ENCODE measurements at places on chromosomes 2 and 18.

DNA sequence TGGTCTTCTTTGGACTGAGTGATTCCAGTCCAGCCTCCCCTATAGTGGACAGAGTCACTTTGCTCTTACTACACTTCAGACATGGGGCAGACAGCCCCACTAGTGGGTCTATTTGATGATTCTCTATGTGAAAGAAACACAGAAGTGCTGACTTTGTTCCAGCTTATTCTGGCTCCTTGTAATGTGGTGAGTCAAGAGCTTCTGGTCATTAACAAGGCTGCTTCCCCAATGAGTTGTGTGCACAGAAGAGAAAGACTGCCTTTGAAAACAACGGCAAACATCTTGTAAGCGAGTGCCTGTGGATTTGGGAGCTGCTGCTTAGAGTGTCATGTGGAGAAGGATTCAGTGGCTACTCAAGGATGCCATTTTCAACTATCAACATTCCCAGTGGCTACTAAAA lies 39.1 kb downstream of the RMC1 start:
- no peak for DNase-seq

DNA sequence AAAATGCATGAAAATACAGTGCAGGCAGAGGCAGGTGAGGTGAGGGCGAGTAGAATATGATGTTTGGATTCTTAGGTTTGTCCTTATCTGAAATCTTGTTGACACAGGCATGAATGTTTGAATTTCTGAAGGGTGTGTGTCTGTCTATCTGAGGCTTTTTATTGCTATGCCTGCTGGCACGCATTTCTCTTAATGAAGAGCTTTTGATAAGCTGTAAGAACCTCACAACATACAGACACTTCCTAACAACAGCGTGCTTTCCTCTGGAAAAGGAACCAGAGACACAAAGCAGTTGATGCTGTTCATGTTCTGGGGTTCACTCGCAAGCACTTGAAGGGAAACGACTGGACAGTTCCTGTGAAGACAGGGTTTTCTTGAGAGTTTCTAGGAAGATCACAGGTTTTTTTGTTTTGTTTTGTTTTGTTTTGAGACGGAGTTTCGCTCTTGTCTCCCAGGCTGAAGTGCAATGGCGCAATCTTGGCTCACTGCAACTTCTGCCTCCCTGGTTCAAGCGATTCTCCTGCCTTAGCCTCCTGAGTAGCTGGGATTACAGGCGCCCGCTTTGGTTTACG lies 33.3 kb upstream of the CABLES1 start:
- DNase-seq: no peak

- no peak for DNase-seq
Measured at GRCh38 chr2:43763091-43763490, 10.7 kb upstream of the DYNC2LI1 start.

GRCh38 chr2:220044383-220044782 lies 417.0 kb downstream of the SLC4A3 start:
- DNase-seq: no peak

- peak; percentile 3 for DNase-seq
Measured at GRCh38 chr2:171319164-171319810, 114.5 kb downstream of the METTL8 start.

DNA sequence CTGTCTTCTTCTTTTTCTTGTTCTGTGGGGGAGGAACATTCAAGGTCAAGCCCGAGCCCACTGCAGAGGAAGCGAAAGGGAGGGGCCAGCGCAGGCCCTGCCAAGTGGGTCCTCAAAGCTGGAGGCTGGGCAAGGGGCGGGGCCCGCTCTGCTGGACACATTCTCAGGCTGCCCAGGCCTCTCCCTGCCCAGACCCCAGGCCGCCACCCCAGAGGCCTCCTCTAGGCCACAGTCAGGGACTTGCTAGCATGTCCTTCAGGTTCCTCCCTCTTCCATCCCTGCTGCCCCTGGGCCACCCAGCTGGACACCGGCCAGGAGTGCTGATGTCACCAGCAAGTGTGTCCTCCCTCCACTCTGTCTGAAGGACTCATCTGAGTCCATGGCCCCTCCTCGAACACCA lies 44.1 kb downstream of the KIF1A start:
- no peak for DNase-seq

- DNase-seq: no peak
Measured at GRCh38 chr2:37898448-37898847, 26.6 kb upstream of the RMDN2 start.

- no peak for DNase-seq
Measured at GRCh38 chr18:42341423-42341822, 386.4 kb downstream of the PIK3C3 start.

- DNase-seq: no peak
Measured at GRCh38 chr2:196208915-196209314, 37.5 kb upstream of the STK17B start.

DNA sequence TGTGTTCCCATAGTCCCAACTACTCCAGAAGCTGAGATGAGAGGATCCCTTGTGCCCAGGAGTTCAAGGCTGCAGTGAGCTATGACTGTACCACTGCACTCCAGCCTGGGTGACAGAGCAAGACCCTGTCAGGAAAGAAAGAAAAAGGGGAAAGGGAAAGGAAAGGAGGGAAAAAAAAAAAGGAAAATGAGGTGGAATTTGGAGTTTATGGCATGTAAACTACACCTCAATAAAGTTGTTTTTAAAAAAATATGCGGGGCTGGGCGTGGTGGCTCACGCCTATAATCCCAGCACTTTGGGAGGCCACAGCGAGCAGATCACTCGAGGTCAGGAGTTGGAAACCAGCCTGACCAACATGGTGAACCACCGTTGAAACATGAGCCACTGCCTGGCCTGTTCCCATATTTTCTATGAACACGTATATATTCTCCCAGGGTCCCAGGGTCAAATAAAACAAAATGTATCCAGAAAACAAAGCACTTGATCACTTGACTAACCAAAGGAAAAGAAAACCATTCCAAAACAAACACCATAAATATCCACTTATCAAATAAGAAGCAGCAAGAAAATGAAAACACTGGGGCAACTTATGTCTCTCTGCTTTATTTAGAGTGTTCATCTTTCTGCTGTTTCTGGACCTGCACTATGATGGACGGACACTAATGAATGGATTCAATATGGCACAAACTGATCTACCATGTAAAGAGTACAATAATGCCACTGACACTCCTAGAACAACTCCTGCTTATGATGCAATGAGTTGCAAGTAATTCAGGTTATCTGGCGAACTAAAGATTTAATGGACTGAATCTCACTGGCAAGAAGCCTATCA lies 56.8 kb downstream of the ASXL2 start:
- no peak for DNase-seq

DNA sequence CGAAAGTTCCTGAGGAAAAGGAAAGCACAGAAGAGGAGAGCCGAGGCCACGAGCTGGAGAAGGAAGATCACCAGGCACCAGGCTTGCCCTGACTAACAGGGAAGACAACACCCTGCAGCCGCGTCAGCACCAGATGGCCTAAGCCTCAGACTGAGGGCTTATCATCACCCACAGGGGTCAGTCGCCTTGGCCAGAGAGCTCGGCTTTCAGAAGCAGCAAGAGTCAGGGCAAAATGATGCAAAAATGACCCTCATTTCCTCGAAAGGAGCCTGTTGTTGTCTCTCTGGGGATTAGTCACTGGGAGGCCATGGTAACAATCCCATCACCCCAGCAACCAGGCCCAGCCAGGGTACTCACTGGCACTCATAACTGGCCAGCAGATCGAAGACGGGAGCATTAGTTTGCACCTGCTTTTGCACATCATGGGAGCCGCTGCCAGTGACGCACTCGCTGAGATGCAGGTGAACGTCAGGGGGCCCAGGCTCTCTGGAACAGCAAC lies 42.7 kb upstream of the ZFP36L2 start:
- DNase-seq: no peak

- no peak for DNase-seq
Measured at GRCh38 chr2:69743847-69744264, 1.9 kb downstream of the ANXA4 start.

- DNase-seq: no peak
Measured at GRCh38 chr2:62014102-62014501, 108.6 kb downstream of the COMMD1 start.

DNA sequence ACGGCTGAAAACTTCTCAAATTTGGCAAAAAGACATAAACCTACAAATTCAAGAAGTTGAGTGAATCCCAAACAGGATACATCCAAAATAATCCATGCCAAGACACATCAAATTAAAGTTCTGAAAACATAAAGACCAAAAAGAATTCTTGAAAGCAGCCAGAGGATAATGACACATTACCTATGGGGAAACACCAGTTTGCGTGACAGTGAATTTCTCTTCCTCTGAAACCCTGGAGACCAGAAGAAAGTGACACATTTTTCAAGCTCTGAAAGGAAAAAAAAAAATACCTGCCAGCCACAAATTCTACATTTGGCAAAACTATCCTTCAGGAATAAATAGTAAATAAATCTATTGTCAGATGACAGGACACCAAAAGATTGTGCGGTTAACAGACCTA lies 86.0 kb upstream of the AFF3 start:
- no peak for DNase-seq

DNA sequence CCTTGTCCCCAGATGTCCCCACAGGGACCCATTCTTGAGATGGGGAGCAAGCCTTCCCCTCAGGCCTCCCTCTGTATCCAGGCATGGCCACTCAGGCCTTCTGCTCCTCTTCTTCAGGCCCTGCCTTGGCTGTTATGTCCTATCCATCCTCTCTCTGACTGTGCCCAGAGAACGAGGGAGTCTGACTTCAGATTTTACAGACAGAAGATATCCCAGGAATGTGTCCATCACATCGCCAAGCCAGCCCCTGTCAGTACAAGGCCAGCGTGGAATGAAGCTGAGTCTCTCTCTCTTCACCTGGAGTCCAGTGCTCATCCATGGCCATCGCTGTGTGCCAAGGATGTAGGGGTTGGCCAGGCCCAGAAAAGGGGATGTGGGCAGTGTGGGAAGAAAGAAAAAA lies 57.6 kb downstream of the SDC1 start:
- no peak for DNase-seq

- no peak for DNase-seq
Measured at GRCh38 chr2:207876842-207877535, 107.3 kb upstream of the FZD5 start.

DNA sequence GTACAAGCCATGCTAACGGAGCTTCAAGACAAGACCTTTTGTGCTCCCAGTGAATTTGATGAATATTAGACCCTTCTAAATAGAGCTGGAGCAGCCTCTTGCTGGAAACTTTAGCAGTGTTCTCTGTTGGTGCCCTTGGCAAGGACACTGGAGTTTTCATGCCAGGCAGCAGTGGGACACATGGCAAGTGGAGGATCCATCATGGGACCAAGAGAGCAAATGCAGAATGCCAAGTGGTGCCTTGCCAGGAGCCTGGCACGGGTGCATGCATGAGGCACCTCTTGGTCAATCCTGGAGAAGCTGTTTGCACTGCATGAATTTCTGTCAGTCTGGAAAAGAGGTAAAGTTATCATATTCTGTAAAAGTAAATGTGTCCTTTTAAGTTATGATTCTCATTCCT lies 59.1 kb downstream of the NETO1 start:
- no peak for DNase-seq

DNA sequence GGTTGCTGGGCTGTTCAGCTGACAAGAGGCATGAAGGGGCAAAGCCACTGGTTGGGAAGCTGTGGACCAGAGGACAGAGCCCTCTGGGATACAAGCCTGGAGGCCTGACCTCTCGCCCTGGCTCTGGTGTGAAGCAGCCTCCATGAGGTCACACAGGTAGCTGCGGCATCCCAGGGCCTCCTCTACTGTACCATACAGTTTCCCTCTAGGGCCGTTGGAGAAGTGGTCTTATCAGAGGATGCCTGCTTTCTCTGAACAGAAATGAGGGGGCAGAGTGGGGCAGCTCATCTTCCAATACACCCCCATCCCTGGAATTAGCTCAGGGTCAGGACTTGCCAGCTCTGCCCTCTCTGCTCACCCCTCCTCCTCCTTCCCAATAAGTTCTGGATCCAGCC lies 135.1 kb upstream of the SMAD2 start:
- no peak for DNase-seq

DNA sequence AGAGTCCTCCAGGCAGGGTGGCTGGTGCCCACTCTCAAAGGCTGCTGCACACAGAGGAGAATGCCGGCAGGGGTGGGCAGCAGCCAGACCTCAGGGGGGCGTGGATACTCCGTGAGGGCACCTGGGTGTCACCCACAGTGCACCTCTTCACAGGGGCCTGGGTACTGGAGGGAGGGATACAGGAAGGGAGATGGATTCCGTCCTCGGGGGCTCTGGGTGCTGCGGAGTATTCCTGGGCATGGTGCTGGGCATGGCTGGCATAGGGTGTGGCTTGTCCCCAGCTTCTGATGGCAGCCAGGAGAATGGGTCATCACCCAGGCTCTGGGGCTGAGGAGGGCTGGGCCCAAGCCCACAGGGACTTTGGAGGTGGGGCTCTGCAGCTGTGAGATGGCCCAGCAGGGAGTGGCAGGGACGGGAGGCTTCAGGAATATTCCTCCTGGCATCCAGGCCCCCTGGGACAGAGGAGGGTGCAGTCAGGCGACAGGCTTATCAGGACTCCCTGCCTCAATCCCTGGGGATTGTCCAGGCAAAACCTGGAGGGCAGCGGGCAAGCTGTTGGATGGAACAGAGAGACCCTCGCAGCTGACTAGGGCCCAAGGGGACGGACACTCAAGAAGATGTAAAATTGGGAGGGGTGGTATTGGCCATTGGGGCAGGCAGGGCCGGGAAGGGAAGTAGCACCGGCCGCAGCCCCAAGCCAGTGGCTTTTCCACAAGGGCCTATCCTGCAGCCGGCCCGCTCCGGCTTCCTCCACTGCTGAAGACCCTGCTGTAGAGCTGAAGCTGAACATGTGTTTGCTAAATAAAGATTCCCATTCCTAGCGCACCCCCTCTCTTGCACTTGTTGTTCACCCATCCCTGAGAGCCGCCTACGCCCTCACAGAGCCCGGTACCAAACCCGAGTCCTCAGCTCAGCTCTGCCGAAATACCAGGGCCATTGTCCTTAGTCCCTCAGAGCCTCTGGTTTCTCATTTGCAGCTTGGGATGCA lies 5.7 kb upstream of the KLHL30 start:
- no peak for DNase-seq

DNA sequence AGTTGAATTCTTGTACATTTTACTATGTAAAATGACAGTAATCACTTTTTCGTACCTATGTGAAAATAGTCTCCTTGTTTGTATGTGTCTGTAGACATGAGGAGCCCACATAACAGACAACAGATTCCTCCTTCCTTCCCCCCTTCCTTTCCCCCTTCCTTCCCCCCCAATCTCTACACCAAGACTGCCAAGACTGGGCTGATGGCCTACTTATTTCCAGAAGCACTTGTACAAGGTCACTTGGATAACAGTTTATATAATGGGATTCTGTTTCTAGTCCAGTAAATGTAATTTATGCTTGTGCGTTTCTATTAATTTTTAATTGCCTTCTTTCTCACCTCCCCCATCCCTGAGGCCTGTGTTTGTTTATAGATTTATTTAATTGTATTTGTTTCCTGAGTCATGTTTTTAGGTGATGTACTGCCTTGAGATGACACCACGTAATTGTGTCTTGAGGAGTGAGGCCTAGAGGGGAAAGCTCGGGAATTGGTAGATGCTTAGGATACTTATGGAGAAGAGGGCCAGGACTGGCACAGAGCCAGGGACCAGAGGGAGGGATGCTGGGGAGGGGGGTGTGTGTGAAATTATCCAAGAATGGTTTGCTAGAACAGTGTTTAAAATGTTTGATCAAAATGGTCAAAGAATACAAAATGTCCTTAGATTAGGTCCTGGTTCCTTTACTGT lies 12.3 kb downstream of the B3GNT2 start:
- DNase-seq: no peak
